ENCODE measurements at places on chromosomes 4 and X. TPM values are rescaled to one million over a fixed set of nuclear protein-coding genes. Genes with fewer than 3 reads are reported as not detected.

The F9 gene
- polyA plus RNA-seq = not detected

The GUCY1A1 gene
- polyA plus RNA-seq = 1.9 TPM

DNA sequence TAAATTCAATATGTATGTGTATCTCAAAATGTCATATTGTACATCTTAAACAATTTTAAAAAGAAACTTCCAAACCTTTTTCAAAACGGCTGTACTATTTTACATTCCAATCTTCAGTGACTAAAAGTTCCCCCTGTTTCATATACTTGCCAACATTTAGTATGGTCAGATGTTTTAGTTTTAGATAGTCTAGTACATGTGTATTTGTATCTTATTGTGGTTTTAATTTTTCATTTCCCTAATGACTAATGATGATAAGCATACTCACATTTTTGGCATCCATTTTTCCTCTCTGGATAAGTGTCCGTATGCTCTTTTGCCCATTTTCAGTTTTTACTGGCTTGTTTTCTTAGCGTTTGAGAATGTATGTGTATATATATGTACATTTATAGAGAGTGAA is 212.2 kb upstream of the MAGEB18 start:
- no peak for DNase-seq

- DNase-seq = no peak
These were observed 2.7 kb downstream of the ABCD1 start for GRCh38 chrX:153727123-153727931.

All from AG04450 (cell line).